Cerebellar cortex (tissue), 1 donor: ENCODE measurements at places on chromosomes 13 and 19.
A peak's percentile ranks its signal among the peaks of the same experiment; 100 is the strongest.

- no peak for DNase-seq
These were observed 357.2 kb upstream of the ZNF507 start for GRCh38 chr19:31988256-31988655.

DNA sequence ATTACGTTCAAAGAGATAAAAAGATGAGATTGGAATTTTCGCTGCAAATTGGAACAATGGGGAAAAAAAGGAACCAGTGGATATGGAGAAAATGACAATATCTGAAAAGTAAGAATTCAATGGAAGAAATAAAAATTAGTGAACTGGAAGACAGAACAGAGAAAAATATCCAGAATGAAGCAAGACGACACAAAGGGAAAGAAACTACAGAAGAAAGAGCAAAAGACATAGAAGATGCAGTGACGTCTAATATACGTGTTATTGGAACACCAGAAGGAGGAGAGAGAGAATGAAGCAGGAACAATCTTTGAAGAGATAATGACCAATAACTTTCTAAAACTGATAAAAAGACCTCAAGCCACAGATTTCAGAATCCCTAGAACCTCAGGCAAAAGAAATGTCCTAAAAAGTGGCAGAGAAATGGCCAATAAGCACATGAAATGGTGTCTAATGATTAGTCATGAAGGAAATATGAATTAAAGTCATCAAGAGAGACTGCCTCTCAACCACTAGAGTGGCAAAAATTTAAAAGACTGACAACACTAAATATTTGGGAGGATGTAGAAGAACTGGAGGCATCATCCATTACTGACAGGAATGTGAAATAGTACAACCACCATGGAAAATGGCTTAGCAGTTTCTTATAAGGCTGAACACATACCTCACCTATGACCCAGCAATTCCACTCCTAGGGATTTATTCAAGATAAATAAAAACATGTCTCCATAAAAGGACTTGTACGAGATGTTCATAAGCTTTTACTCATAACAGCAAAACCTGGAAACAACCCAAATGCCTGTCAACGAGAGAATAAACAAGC, 56.5 kb downstream of the GADD45B start:
- no peak for DNase-seq

DNA sequence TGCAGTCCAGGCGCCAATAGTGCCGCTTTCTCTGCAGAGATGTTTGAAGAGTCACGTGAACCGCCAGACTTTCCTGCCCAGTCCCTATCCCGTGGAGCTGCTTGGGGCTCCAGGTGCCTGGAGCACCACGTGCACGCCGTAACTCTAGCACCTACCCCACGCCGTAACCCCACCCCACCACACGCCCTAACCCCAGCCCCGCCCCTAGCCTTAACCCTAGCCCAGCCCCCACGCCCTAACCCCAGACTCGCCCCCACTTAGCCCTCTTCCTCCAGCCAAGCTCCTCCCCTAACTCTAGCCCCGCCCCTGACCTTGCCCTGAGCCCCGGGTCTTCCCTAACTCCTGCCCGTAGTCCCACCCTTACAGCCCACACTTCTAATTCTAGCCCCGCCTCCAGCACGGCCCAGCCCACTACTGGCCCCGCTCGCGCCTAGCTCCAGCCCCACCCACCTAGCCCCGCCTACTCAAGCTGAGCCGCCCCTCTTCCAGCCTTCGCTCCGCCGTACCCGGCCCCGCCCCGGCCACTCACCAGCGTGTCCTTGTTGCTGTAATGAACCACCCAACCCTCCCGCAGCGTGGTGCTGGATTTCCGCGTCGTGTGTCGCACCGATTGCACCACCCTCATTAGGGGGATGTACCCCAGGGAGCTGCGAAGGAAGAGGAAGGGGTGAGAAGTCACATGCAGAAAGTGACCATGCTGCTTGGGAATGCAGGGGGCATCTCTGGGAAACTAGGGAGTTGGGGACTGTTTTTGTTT, 19.5 kb downstream of the PRKD2 start:
- peak; percentile 83 for DNase-seq

DNA sequence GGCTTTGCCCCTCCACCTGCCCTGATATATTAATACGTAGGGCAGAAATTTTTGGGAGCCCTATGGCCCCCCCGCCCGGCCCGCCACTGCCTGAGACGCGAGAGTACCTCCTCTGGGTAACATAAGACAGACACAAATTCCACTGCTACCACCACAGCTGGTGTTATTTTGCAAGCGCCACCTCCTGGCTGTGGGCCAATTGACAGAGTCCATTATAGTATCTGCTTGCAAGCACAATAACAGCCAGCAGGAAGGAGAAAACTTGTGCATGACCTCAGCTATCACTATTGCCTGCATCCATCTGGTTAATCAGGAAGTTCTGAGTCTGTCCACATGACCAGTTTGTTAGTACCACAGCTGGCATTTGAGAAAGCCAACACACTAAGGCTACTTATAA, 25.3 kb upstream of the OR10H2 start:
- peak; percentile 5 for DNase-seq

DNA sequence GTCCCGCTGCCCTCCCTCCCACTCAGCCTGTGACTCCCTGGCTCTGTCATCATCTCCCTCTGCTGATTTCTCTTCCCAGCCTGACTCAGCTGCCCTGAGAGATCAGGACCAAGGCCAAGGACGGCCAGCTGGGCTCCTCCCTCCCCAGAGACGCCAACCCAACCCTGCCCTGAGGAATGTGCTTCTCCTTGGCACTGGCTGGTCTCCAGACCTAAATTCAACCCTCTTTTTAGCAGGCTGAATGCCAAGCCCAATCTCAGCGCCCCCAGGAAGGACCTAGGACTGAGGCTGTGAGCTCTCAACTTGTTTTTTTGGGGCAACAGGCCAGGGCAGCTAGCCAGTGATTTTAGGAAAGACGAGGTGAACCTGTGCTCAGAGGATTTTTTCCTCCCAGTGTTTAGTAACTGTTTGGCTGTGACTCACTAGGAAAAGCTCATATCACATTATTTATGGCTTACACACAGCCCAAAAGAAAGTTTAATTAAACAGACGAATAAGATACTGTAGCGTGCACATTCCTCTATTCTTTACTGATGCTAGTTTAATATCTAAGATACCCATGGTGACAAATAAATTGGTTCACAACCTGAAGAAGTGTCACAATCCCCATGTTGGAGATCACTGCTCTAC, 7.4 kb upstream of the IGFL1 start:
- no peak for DNase-seq

DNA sequence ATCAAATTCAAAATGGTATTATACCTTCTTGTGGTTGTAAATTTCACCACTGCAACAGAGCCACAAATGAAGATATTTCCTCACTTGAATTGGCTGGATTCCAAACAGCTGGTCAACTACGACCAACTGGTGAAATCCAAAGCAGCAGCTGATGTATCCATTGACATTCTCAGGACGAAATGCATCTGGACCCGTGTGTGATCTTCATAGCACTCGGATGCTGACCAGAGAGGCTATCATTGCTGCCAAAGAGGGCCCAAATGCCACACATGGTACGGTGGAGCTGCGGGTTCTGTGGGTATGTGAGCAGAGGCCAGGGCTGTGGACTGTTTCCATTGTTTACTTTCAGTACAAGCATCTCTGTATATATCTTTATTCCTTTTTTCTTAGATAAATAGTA, 25.6 kb upstream of the PCCA start:
- no peak for DNase-seq

- no peak for DNase-seq
These were observed 25.3 kb downstream of the RASA3 start for GRCh38 chr13:114106991-114107685.

GRCh38 chr13:109165417-109165904, 536.0 kb downstream of the MYO16 start:
- no peak for DNase-seq

DNA sequence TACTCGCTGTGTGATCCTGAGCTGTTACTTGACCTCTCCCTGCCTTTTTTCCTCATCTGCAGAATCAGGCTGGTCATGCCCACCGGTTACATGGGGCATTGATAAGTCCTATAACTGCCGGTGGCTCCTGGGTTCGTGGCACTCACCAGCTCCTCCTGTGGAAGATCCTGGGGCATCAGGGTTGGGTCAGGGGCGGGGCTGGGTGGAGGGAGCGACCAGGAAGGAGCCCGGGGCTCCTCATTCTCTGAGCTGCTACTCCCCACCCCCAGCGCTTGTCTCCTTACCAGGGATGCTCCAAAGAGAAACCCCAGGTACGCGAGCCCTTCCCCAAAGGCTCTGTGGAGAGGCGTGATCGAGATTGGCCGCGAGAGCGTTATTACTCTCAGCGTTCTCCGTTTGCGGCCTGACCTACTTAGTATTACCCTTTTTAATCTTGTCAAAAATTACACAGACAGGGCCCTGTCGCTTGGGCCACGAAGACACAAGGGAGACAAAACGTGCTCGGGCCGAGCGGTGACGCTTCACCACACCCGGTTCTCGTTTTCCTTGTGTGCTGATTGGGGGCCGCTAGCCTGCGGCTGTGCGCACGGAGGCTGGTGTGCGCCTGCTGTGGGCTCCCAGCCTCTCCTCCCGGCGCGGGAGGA, 10.7 kb downstream of the HDGFL2 start:
- DNase-seq = no peak

- DNase-seq = no peak
These were observed 17.6 kb downstream of the PPP1R12C start for GRCh38 chr19:55099557-55100506.

DNA sequence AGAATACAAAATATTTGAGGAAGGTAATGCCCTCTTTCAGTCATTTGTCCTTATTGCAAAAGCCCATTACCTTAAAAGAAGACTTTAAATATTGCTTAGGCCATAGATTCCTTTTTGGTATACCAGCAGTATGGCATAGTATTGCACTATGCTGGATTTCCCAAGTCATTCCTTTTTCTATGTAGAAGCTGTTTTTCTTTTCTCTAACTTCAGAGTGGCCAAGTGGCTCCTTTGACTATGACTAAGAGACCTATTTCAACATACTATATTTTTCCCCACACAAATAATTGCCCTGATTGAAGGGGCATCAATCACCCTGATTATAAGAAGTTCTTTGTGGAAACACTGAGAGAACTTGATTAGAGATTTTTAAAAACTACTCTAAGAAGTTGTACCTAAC, 68.6 kb downstream of the UFM1 start:
- DNase-seq = no peak

GRCh38 chr13:105048677-105049076, 1486.8 kb downstream of the EFNB2 start:
- no peak for DNase-seq

DNA sequence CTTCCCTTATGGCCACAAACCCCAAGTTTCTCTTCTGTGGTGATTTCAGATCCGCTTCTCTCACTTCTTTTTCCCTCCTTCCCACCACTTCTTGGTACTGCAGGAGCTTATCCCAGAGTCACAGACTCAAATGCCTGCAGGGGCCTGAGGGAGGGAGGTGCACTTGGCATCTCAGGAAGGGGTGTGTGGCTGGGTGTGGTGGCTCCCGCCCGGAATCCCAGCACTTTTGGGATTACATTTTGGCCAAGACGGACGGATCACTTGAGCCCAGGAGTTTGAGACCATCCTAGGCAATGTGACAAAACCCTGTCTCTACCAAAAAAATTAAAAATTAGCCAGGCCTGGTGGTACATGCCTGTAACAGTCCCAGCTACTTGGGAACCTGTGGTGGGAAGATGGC, 5.6 kb downstream of the USF2 start:
- DNase-seq = no peak

GRCh38 chr19:46626446-46626845, 1.6 kb upstream of the PTGIR start:
- DNase-seq = no peak

GRCh38 chr19:1259206-1259875, 9.8 kb upstream of the CIRBP start:
- DNase-seq = peak; percentile 72

DNA sequence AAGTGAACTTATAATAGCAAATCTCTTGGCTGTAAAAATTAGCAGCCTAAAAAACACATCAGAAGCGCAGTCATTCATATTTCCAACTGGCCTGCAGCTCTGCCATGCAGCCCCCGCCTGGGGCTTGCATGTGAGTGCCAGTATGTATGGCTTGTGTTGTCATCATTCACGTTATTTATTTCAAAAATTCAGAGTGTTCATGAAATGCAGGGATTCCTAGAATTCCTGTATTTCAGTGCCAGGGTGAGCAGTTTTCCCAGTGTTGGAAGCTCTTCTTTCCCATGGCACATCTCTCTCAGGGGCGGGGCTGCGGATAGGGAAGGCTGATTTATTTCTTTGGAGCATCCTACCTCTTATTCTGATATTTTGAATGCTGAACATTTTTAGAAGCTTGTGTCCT, 234.6 kb downstream of the FGF9 start:
- no peak for DNase-seq

DNA sequence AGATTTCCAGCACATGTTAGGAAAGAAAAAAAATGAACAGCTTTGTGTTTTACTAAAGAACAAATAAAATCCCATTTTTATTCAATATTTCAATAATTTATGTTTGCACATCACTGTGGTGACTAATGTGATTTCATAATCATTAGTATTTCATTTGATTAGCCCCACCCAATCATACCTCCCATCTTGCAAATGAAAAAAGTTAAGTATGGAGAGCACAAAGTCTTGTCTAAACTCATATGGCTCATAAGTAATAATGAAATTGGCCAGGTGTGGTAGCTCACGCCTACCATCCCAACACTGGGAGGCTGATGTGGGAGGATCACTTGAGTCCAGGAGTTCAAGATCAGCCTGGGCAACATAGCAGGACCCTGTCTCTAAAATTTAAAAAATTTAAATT, 3.8 kb downstream of the ZNF490 start:
- DNase-seq = no peak

GRCh38 chr13:60035874-60036273, 127.9 kb downstream of the DIAPH3 start:
- DNase-seq = no peak

DNA sequence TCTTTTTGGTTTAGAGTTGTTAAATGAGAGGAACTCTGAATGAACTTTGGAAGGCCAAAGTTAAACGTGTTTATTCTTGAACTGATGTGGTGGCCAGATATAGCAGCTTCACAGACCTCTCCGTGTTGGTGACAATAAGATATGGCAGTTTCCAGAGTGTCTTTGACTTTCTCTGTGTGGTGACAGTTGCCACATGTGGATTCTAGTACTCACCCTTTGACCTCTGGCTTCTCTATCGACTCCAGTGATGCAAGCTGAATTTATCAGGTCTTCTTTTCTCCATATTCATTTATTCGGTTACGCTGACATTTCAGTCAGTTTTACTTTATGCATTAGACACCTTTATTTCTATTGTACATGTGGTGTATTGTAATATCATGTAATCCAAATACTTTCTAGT, 1469.5 kb downstream of the SLITRK1 start:
- no peak for DNase-seq

- DNase-seq = no peak
These were observed 363.9 kb downstream of the MYO16 start for GRCh38 chr13:108993346-108993745.

- no peak for DNase-seq
These were observed 66.7 kb downstream of the CBY2 start for GRCh38 chr13:45768656-45769479.

DNA sequence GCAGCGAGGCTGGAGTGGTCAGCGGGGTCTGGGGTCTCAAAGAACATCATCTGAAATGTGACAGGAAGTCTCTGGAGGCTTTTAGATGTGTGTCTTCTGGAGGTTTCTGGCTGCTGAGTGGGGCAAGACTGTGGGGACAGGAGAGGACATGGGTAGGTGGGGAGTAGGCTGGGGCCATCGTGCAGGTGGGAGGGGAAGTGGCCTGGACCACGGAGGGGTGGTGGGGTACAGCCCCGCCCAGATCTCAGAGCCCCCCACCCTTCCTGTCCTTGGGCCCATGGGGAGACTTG, 6.2 kb downstream of the AP1M1 start:
- DNase-seq = no peak

- no peak for DNase-seq
These were observed 45.0 kb downstream of the RASA3 start for GRCh38 chr13:114087430-114087829.

GRCh38 chr19:55232986-55233385, 4.4 kb upstream of the TMEM86B start:
- no peak for DNase-seq
